NCI-H446 treated with DMSO at 0.1 percent for 48 hours (cell line): ENCODE measurements at places on chromosomes 12 and 14.

DNA sequence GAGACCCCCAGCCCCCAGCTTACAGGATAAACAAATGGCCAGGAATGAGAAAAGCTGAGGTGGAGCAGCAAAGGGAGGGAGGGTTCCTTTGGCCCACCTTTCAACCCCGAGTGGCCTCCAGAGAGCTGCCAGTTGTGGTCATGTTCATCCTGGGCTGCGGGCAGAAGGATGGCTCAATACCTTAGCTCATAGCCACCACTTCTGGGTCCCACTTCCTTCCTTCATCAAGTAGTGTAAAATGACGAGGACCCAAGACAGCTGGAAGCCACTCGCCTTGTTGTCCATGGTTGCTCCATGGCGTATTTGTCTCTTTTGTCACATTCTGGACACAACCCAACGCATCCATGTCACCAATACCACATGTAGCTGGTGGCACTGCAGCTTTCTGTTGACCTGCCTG, 24.2 kb downstream of the CRACR2A start:
- DNase-seq: no peak

DNA sequence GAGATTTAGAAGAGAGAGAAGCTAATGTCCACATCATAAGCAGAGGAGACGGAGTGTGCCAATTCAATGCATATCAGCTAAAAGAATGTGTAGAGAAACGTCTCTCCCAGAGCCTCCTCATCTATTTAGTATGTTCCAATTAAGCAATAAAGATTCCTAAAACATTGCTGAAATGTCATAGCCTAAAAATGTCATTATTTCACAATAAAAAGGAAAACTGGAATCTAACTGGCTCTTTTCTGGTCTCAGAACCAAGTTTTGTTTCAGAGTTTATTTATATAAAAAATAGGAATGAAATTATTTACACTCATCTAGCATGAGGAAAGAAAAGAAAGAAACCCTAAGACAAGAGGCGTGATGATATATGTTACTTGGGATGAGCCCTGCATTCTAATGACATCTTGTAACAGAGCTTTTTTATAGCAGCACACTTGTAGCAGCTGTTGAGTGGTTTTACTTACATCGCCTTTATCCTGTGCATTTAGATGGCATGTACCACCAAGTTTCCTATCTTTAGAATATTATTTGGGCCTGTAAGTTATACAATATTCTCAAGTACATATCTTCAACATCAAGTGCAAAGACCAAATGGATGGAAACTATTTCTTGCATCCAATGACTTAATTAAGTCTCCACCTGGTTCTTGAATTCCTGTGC, 266.3 kb upstream of the PRKD1 start:
- no peak for DNase-seq

- no peak for DNase-seq
These were observed 490.9 kb upstream of the TBX3 start for GRCh38 chr12:115174920-115175319.

GRCh38 chr12:132357623-132358186, 28.3 kb upstream of the GALNT9 start:
- no peak for DNase-seq

DNA sequence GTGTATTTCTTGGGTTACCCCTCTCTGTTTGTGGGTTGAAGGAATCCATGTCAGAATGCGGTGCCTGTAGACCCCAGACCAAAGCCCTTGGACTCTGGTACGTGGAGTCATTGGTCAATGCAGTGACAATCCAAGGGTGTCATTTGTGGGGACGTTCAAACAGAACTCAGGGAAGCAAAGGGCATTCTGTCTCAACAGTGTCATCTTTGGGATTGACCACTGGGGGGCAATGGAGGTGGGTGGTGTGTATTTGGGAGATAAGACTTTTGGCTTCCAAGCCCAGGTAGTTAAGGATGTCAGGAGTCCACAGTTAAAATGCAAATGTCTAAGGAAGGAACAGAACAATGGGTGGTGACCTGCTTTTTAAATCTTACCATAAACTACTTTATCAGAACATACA, 54.6 kb upstream of the CCDC175 start:
- peak; percentile 6 for DNase-seq

GRCh38 chr14:79608446-79608845, 602.9 kb downstream of the DIO2 start:
- peak; percentile 84 for DNase-seq

- no peak for DNase-seq
These were observed 193.9 kb downstream of the RGS6 start for GRCh38 chr14:72126091-72126490.

- no peak for DNase-seq
These were observed 141.3 kb downstream of the KTN1 start for GRCh38 chr14:55721353-55721752.
